NAMALWA (cell line): ENCODE measurements at places on chromosomes 3 and 15.

- DNase-seq = no peak
Observed at GRCh38 chr3:38623539-38623938, 25.9 kb downstream of the SCN5A start.

DNA sequence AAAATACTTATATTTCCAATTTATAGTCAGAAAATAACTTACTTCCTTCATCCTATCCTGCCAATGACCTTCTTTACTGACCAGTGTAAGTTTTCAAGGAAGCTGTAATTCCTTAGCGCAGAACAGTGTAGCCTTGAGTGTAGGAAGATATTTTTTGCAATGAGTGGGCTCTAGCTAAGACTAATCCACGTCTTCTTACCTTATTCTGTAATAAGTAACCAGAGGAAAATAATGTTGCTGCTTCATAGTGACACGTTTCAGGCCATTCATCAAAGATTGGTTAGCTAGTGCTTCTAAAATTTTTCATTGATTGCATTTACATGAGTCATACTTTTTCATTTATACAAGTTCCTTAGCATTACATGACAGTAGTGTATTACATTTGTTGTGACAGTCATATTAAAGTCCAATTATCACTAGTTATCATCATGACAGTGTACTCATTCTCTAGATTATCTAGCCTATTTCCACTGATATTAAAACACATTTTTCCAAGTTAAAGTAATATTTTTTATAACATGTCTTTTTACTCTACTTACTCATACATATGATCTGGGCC is 403.8 kb upstream of the EPHA3 start:
- no peak for DNase-seq

GRCh38 chr15:91694131-91694830 is 159.2 kb upstream of the SLCO3A1 start:
- no peak for DNase-seq

DNA sequence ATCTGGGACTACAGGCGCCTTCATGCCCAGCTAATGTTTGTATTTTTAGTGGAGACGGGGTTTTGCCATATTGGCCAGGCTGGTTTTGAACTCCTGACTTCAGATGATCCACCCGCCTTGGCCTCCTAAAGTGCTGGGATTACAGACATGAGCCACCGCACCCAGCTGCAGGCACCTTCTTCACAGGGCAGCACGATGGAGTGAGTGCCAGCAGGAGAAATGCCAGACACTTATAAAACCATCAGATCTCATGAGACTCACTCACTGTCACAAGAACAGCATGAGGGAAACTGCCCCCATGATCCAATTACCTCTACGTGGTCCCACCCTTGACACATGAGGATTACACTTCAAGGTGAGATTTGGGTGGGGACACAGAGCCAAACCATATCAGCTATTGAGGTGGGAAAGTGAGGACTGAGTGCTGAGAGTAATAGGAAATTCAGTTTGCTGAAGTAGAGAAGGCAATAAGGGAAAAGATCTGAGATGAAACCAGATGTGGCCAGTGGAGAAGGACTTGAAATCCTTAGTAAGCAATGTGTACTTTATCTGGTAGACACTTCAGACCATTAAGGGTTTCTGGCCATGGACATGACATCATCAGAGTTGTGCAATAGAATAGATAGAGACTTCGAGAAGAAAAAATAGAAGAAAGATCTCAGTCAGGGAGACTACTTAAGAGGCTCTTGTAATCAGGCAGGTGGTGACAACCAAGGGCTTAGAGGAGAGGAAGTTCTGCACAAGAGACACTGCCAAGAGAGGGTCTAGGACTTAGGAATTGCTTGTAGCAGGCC is 18.1 kb upstream of the ATP13A5 start:
- no peak for DNase-seq

DNA sequence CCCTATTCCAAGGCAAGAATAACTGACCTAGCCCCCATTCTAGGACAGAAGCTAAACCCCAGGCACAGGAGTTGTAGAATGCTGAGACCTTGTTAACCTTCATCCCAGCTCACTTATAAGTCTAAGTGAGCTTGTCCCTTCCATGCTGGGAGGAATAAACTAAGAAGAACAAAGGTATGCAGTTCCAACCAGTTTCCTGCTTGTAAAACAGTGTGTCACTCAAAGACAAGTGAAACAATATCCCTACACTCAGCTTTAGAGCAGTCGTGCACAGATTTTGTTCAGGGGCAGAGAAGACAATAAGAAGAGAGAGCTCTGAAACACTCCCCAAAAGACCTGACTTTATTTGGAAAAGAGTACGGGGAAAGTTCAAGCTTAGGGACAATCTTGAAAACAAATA is 292.1 kb downstream of the CGGBP1 start:
- no peak for DNase-seq

GRCh38 chr3:32146746-32147211 is 40.4 kb downstream of the GPD1L start:
- peak; percentile 28 for DNase-seq

GRCh38 chr3:125203731-125204130 is 8.8 kb downstream of the SLC12A8 start:
- no peak for DNase-seq

DNA sequence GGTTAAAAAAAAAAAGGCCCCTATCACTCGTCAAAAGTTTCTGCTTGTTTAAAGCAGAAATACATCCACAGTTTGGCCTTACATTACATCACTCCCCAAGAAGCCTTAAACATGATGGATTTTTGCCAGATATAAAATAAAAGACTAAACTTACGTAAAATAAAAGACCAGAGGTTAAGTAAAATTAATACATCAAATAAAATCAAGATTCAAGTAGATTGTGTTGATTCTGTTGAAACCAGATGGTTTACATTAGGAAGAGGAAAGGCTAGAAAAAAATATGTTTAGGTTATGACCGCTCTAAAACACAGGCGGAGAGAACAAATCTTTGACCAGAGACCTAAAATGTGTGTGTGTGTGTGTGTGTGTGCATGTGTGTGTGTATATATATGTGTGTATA is 104.1 kb downstream of the DUT start:
- no peak for DNase-seq

GRCh38 chr3:187802928-187803259 is 57.6 kb upstream of the BCL6 start:
- no peak for DNase-seq

DNA sequence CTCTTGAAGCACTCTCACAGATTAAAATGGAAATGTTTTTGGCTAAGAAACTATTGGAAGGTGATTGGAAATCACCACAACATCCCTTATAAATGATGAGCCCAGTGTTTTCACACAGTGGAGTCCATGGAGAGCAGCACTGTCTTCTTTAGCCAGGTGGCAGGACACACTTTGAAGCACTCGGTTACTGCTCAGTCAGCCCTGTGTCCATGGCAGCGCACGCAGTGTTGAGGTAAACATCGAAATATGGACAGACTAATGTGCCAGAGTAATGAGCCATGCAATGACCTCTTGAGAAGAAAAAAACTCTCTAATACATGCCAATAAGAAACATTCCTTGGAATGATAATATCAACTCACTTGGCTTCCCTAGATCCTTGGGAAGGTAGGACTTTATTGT is 66.6 kb downstream of the TGFBR2 start:
- DNase-seq = no peak

DNA sequence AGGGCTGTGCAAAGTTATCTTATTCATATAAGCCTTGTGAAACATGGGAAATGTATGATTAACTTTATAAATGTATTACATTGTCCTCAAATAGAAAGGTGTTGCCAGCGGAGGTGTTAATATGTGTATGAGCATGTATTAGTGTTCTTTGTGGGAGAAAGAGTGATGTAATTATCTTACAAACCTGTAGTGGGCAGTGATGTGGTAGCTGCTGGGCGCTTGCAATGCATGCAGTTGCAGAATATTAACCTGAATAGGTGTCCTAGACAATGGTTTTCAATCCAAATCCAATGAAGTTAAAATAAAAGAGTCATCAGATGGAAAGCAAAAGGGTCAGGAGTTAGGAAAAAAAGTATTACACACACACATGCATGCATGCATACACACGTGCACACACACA is 881.3 kb upstream of the CADM2 start:
- peak; percentile 1 for DNase-seq

DNA sequence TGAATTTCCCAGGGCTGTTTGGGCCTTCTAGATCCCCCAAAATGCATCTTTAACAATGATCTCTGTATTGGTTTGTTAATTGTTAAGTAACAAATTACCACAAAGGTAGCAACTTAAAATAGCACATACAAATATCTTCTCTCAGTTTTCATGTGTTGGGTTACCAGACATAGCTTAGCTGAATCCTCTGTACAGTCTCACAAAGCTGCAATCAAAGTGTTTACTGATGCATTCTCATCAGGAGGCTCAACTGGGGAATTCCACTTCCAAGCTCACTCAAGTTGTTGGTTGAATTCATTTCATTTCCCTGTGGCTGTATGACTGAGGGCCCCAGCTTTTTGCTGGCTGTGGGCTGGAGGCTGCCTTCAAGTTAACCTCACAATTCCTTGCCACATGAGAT is 297.6 kb downstream of the RPLP1 start:
- no peak for DNase-seq

- no peak for DNase-seq
Observed at GRCh38 chr3:100426067-100426682, 24.8 kb downstream of the LNP1 start.

GRCh38 chr3:103960819-103961218 is 1405.9 kb upstream of the ALCAM start:
- DNase-seq = no peak

GRCh38 chr3:194095464-194095863 is 40.5 kb upstream of the HES1 start:
- no peak for DNase-seq

GRCh38 chr3:133136114-133137041 is 98.2 kb downstream of the TMEM108 start:
- DNase-seq = no peak

GRCh38 chr3:42277676-42278075 is 11.7 kb upstream of the CCK start:
- DNase-seq = no peak

DNA sequence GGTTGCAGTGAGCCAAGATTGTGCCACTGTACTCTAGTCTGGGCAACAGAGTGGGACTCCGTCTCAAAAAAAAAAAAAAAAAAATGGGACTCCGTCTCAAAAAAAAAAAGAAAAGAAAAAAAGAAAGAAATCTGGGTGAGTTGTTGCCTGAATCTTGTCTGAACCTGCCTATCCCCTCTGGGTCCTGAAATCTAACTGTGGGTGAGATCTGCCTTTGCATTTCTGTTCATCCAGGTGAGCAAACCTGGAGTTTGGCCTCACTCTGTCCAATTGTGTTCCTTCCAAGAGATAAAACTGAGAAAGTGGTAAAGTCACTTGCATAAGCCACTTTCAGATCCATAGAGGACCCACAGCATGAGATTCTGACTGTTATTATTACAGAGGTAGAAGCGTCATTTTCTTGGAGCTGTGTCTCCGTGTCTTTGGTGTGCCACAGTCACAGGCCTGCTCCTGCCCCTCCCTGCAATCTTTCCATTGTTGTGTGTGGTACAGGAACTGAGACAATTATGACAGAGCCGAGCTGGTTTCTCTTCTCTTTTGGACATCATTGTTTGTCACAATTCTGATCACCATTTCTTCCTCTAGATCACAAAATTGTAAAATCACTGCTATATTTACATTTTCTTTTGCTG is 235.9 kb downstream of the LPP start:
- DNase-seq = peak; percentile 67

GRCh38 chr3:118955914-118956556 is 78.6 kb downstream of the IGSF11 start:
- DNase-seq = no peak

- no peak for DNase-seq
Observed at GRCh38 chr3:64954995-64955636, 267.3 kb upstream of the ADAMTS9 start.

DNA sequence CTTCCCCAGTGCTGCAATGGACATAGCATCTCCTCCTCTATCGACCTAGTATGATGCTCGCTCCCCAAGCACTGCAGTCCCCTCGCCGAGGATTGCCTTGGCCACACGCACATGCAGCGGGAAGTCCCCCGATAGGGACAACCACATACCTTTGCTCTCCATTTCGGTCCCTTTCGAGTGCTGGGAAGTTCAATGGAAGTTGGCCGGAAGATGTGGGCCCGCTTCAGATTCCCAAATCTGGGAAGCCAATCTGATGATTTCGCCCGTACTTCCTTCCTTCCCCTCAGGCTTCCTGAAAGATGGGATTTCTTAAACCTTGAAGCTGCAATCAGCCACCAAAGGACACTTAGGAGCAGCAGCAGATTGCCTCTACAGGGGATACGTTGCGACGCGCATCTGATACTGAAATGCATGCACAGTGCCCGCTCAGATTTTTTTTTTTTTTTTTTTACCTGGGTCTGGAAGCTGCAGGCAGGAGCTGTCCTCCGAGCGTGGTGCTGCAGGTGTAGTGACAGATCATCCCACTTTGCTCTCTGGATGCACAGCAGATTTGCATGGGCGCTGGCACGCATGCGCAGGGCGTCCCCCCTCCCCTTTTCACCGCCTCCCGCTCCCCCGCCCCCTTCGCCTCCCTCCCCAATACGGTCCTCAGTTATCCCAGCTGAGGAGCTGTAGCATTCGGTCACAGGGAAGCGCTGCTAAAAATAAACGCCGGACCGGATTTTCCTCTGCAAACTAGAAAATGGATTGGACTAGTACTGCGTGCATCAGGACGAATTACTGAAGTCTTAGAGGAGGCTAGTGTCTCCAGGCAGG is at the start of gene FGF12:
Gene FGF12 (minus strand): TSS at position 510 of the 816 bp plus-strand sequence.
- no peak for DNase-seq

GRCh38 chr15:99711625-99712024 is 21.6 kb downstream of the LYSMD4 start:
- no peak for DNase-seq

DNA sequence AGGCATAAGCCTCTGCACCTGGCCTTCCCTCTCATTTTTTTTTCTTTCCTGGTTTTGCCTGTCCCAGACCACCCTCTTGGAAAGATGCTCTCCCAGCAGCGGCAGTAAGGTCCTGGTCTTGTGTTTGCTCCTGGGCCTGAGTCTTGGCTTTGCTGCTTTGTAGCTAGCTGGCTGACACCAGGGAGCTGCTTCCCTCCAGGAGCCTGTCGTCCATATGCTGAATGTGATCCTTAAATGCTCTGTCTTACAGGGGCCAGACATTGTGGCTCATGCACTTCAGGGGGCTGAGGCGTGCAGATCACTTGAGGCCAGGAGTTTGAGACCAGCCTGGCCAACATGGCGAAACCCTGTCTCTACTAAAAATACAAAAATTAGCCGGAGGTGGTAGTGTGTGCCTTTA is 17.2 kb downstream of the FLNB start:
- no peak for DNase-seq

- DNase-seq = no peak
Observed at GRCh38 chr3:182294256-182294655, 499.0 kb upstream of the ATP11B start.

DNA sequence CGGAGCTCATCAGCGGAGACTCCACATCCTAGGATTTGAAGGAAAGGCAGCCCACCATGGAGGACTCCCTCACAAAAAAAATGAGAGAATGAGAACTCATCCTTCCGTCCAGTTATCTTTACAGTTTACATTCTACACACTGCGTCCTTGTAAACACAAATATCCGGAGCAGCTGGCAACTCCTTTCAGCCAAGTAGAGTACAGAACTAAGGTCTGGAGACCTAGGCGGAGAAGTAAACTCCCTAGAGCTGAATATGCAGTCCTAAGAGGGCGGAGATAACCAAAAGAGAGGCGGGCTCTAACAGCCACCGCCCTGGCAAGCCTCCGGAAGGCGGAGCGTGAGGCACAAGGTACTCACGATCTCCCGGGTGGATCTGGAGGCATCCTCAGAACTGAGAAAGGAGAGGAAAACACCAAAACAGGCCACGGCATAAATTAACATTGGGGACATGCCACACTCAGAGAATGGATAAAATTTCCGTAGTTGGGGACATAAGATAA is 924 bp upstream of the SIN3A start:
- DNase-seq = peak; percentile 93
